ENCODE measurements at places on chromosomes 2 and 18. TPM values are rescaled to one million over a fixed set of nuclear protein-coding genes. Genes with fewer than 3 reads are reported as not detected.

Gene DNPEP
- 73.8 TPM for polyA plus RNA-seq

Gene NDUFS1
- 80.7 TPM for polyA plus RNA-seq

Gene ABHD3
- polyA plus RNA-seq, result 20.3 TPM

Gene IRS1
- 11.9 TPM for polyA plus RNA-seq

Gene RANBP2
- polyA plus RNA-seq, result 52.8 TPM

Gene SPEG
- polyA plus RNA-seq, result 10.7 TPM

Gene DAW1
- polyA plus RNA-seq, result 0.64 TPM

Gene PDCD1
- 0.33 TPM for polyA plus RNA-seq

Gene HAUS1
- polyA plus RNA-seq, result 49.7 TPM

Gene UGT1A8
- not detected for polyA plus RNA-seq

Gene SIGLEC15
- polyA plus RNA-seq, result 0.38 TPM

Gene ANKRD62
- not detected for polyA plus RNA-seq

Gene CCBE1
- 33.2 TPM for polyA plus RNA-seq

Gene SLC5A7
- 0.84 TPM for polyA plus RNA-seq

Gene CNGA3
- not detected for polyA plus RNA-seq

Data from left renal cortex interstitium (tissue), 4 donors.